ENCODE measurements at places on chromosomes 3 and 15. TPM values are rescaled to one million over a fixed set of nuclear protein-coding genes. Genes with fewer than 3 reads are reported as not detected.

The MEIS2 gene
- 34.9 TPM for total RNA-seq

The CFAP100 gene
- not detected for total RNA-seq

The RTP1 gene
- not detected for total RNA-seq

The NCEH1 gene
- 5.0 TPM for total RNA-seq

The LCTL gene
- total RNA-seq, result not detected

The TUSC7 gene
- total RNA-seq, result not detected

The CHL1 gene
- total RNA-seq, result not detected

The STRIT1 gene
- not detected for total RNA-seq

The AQR gene
- 39.4 TPM for total RNA-seq

DNA sequence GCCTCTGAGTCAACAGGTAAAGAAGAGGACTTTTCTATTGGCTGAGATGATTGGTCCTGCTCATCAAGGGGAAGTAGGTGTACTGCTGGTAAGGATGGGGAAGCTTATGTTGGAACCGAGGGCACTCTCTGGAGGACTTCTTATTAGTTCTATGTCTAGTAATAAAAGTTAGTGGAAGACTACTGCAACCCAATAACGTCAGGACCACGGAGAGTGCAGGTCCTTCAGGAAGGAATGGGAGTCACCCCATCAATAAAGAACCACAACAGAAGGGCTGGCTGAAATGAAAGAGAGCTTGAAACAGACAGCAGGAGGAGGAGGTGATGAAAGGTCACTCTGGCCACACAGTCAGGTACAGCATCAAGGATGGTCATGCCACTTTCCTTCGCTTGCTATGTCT lies 68.8 kb upstream of the PRR23E start:
- DNase-seq, result no peak

DNA sequence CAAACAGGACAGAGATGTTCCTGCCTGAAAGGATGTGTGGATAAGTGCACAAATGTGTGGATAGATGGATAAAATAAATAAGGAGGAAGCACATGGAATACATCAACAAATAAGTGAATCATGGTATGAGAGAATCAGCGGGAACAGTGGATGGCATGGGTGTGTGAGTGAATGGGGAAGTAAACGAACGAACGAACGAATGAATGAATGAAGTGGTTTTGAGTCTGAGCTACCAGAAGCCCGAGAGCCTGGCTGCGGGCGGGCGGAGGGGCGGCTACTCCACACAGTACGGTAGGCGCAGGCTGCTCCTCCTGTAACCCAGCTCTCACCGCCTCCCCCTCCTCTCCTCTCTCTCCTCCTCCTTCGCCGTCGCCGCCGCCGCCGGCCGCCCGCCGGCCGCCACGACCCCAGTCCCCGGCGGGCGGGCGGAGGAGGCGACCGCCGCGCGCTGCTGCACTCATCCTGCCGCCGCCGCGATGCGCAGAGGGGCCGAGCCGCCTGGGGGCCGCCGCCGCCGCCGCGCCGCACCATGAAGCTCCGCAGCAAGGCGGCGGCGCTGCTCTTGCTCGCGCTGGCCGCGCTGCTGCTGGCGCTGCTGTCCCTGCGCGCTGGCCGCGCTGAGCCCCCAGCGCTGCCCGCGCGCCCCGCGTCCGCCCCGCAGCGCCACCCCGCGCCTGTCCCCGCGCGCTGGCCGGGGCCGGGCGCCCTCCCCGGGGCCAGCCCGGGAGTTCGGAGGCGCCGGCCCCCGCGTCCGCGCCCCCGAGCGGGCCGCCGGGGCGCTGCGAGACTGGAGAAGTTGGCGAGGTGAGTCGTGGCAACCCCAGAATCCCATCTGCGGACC lies at the start of gene GXYLT2:
TSS of gene GXYLT2 (plus strand) at position 342 of the 841 bp plus-strand sequence. CDS start at position 530, 188 bp downstream.
- peak; percentile 63 for DNase-seq

- DNase-seq, result no peak
Measured at GRCh38 chr3:141914311-141914710, 37.9 kb downstream of the ATP1B3 start.

DNA sequence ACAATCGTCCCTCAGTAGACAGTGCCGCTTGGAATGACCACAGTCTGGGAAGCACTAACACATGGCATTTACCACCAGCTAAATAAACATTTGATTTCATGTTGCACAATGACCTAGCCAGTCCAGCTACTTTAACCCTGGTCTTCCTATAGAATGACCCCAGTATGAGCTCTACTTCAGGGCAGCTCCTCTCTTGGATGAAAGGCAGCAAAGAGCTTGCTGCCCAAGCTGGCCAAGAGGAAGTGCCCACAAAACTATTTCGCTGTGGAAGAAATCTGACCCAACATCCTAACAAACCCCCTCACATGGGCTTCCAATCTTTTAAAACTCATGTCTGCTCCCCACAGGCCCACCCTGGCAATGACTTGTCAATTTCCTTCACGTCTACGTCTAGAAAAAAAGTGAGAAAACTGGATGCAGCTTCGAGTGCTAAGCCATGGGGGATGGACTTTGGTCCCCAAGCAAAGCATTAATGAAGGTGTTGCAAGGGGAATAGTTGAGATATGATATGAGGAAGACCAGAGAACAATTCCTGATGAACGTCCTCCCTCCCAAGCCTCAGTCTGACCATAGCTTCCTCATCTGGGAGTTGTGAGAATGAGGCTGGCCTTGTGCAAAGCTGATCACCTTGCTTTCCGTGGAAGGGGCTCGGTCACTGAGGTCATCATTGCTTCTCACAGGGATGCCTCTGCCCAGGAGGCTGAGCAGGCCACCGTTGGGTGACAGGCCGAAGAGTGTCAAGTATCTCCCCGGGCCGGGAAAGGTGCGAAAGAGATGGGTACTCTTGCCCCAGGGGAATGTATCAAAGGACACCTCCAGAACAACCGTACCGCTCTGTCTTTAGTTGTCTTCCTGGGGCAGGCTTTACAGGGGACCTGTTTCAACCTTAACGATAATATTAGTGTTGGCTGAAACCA lies 964 bp downstream of the SLC25A20 start:
- peak; percentile 33 for DNase-seq

GRCh38 chr3:138732456-138732855 lies 102.3 kb downstream of the PIK3CB start:
- no peak for DNase-seq

DNA sequence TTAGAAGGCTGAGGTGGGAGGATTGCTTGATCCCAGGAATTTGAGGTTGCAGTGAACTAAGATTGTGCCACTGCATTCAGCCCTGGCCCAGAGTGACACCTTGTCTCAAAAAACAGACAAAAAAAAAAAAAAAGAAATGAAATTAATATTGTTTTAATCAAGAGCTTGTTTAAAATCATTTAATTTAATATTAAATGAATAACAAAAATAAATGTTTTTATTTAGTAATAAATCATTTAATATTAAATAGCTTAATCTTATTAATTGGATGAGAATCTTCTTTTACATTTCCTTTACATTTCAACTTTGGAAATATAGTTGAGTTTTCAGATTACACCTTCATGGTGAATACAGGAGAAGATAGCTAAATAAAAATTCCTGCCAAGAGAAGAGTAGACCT lies 29.7 kb downstream of the TNIK start:
- DNase-seq, result no peak

- DNase-seq, result no peak
Measured at GRCh38 chr3:32432045-32432710, 40.5 kb downstream of the CMTM7 start.

Data from K562 (cell line).